Smooth muscle cell of the umbilical artery (primary cell): ENCODE measurements at places on chromosomes 3 and 15. TPM values are rescaled to one million over a fixed set of nuclear protein-coding genes. Genes with fewer than 3 reads are reported as not detected.

KNL1 gene
- total RNA-seq, result 1.2 and 14.2 TPM in 2 replicates

CP gene
- total RNA-seq, result not detected in 2 replicates

C3orf33 gene
- total RNA-seq, result 2.9 and 3.3 TPM in 2 replicates

TICRR gene
- total RNA-seq, result 1.2 and 4.9 TPM in 2 replicates

NAA80 gene
- 1.5 and 4.2 TPM in 2 replicates for total RNA-seq

ZPLD1 gene
- 0.42 and 0.59 TPM in 2 replicates for total RNA-seq

PATL2 gene
- 0.30 and 0.37 TPM in 2 replicates for total RNA-seq

CMTM7 gene
- total RNA-seq, result 1.8 and 7.2 TPM in 2 replicates

LRRC31 gene
- total RNA-seq, result not detected in 2 replicates

LTK gene
- total RNA-seq, result under 0.01 and 0.18 TPM in 2 replicates

SLC15A2 gene
- 0.59 and 2.3 TPM in 2 replicates for total RNA-seq

ZNF502 gene
- 4.9 and 5.9 TPM in 2 replicates for total RNA-seq

GOLGA8T gene
- not detected in 2 replicates for total RNA-seq

MESP2 gene
- 0.09 and 0.30 TPM in 2 replicates for total RNA-seq

UBAP1L gene
- 1.8 and 2.8 TPM in 2 replicates for total RNA-seq

ATP10A gene
- 5.0 and 6.4 TPM in 2 replicates for total RNA-seq
